ENCODE measurements at places on chromosomes 12 and 14.

GRCh38 chr14:47596232-47596631 is 79.2 kb downstream of the MDGA2 start:
- DNase-seq = no peak

- no peak for DNase-seq
Measured at GRCh38 chr12:112468046-112468445, 49.3 kb downstream of the PTPN11 start.

DNA sequence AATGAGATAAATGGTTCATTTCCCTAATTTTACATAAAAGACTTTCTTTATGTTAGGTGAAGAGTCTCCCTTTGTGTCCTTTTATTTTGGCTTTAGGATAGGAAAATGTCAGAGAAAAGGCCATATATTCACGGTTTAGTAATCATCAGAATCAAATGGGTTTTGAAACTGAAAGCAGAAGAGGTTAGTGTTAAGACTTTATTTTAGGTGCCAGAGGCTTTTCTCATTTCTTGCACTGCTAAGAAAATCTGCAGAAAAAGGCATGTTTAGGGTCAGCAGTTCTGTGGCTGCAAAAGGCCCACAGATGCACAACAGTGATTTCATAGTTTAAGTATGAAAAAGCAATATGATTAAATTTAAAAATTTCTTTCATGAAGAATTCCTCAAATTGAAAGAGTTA is 80.4 kb upstream of the SINHCAF start:
- no peak for DNase-seq

DNA sequence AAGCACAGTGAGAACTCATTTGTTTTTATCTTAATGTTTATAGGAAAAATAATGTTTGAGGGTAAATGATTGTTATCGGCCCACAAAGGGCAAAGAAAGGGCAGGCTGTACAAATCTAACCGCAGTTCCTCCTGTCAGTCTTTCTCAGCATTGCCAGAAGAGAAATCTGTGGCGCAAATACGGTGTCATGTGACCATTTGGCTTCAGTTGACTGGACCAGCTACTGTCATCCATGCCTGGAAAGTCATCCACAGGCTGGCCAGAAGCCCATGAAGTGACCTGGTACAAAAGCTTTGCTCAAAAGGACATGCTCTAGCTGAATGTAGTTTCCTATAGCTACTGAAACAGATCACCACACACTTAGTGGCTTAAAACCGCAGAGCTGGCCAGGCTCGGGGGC is 43.6 kb downstream of the HCAR2 start:
- no peak for DNase-seq

- no peak for DNase-seq
Measured at GRCh38 chr14:22434901-22435550, 154.0 kb downstream of the DAD1 start.

DNA sequence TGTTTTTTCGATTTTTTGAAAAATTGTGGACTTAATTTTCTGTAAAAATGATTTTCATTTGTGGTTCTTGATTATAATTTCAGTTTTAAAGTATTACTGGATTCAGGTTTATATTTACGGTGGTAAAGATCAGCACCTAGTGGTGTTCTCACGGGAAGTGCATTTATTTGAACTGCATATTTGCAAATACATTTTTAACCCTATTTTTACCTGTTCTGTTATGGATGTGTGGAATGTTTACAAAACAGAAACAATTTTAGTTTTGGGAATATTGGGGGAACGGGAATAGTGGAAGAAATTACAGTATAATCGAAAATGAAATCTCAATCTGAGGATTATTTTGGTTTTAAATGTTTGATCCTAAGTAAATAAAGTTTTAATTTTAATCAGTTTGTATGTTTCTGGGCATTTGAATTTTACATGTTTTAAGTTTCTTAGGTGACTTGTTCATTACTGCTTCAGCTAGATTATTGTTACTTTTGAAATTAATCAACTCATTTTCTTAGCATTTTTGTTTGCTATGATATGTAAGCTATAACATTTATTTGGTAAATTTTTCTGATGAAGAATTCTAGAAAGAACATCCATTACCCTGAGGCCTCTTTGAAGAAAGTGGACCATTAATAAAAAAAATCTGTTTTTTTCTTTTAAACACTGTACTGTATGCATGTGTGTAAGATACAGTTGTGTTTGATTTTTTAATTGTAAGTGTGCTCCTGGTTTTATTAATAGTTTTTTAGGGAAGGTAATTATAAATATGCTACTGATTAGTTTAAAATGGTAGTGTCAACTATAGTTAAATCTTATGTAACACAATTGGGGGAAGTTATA is 942 bp downstream of the ATF7IP start:
- no peak for DNase-seq

DNA sequence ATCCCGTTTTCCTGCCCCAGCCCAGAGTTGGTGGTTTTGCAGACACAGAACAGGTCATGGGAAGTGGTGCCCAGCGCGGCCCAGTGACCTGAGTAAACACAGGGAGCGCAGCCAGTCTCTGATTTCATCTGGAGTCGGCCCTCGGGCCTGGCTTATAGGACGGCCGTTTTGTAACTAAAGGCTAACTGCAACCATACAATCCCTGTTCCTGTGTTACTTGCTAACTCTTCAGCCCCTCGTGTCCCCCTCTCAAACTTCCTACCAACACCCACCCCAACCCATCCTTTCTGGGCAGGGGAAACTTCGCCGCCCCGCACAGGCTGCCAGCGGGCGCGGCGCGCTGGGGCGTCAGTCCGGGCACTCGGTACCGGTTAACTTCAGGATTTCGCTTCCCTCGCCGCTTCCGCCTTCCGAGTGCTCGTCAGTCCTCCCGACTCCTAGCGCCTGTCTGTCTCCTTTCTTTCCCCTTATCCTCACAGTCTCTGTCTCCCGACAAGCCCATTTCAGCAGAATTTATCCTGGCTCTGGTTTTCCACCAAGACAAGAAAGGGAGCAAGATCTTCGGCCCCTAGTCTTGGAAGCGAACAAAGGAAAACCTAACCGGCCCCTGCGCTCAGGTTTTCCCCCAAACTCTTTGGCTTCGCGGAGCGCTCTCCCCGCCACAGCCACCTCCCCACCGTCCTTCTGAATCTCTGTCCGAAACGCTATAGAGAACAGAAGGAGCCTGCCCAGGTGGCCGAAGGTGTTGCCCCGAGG is 2.0 kb downstream of the SIX1 start:
- DNase-seq = no peak

- no peak for DNase-seq
Measured at GRCh38 chr12:46824709-46825108, 1.1 kb downstream of the SLC38A4 start.

DNA sequence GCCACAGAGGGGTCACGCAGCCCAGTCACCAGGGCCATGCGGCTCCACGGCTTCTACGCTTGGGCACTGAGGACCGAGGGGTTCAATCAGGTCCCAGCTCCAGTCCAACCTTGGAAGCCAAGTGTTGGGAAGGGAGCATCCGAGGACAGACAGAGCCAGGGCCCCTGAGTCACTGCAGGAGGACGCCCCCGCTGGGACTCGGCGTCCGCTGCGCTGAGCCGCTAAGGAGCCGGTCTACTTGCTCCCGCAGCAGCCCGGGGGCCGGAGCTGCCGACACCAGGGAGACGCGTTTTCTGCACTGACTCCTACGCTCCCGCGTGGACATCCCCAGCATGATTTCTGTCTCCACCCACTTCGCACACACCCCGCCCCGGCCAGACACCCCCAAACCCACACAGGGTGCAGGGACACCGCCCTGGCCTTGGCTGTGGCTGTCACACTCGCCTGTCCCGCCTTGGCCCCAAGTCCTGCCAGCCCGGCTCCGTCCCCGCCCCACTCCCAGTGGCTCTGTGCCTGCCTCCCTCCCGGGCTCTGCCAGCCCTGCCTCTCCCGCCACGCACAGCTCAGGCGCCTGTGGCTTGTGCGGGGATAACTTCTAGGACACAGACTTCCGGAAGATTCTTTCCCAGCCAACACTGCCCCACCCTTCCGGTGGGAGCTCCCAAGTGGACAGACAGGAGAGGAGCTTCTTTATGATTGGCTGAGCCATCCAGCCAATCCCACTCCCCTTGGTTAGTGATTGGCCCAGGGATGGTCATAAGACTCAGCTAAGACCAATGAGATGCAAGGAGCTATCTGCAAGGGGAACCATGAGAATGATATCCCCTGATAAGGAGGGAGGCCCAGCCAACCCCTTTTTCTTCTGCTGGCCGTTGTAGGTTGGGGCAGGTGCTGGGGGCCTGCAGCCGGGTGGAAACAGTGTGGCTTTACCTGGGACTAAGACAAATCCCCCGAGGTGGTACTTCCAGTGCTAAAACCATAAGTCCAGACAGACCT is 118.9 kb upstream of the SFSWAP start:
- no peak for DNase-seq

DNA sequence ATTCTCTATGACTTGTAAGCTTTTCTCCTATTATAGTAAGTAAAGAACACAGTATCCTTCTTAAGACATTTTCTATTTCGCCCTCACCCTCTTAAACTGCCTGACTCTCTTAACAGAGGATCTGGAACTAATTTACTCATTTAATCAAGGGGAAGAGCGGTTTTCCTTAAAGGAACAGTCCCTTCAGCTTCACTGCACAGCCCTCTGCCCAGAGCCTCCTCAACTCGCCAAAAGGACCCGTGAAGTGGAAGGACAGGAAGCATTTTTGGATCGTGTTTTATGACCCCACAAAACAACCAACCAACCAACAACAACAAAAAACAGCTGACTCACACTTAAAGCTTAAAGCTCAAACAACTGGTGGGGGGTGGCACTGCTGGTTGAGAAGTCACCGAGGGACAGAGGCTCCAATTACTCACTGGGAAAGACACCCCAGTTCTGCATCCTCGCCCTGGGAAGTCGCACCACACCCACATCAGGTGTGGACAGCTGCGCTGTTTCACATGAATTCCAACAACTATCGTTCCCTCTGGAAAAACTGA is 35.7 kb downstream of the NID2 start:
- no peak for DNase-seq
